ENCODE measurements at places on chromosomes 12 and 14.

GRCh38 chr14:24388474-24389179 is 10.2 kb upstream of the NYNRIN start:
- no peak for DNase-seq

GRCh38 chr12:71636704-71637115 is 26.9 kb downstream of the ZFC3H1 start:
- DNase-seq = no peak

- no peak for DNase-seq
Measured at GRCh38 chr12:60100160-60100559, 504.3 kb downstream of the SLC16A7 start.

GRCh38 chr12:23756416-23756815 is 193.1 kb downstream of the SOX5 start:
- DNase-seq = no peak

DNA sequence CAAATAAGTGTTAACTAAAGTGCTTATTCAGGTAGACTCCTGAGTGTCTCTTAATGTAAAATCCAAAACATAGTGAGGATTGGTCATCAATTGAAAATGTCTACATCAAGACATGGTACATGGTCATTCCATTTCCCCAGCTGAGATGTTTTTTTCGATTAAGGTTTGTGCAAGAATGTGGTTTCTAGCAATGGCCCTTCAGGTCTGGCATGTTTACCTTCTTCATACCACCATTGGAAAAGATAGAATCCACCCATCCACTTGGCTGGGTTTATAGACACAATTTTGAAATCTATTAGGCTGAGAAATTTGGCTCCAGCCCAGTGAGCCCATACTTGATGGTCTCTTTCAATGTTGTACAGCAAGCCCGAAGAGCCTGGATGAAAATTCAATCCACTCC is 145.9 kb downstream of the ANO4 start:
- no peak for DNase-seq

- DNase-seq = no peak
Measured at GRCh38 chr12:19992311-19992710, 376.0 kb upstream of the PDE3A start.

DNA sequence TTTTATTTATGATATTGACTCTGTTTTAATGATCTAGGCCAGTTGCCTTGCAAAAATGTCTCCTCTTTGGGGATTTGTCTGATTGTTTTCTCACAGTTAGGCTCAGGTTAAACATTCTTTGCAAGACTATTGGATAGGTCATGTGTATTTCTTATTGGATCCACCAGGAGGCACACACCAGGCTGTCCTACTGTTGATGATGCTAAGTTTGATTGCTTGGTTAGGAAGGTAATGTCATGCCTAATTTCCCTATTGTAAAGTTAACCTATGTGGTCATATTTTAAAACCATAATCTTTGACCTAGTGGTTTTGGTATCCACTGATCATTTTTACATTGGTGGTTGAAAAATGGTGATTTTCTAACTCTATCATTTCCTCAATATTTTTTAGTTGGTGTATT is 137.1 kb downstream of the BRMS1L start:
- no peak for DNase-seq

GRCh38 chr12:6959058-6959804 is 8.1 kb downstream of the PTPN6 start:
- peak; percentile 57 for DNase-seq

GRCh38 chr12:76546889-76547288 is 12.7 kb downstream of the OSBPL8 start:
- no peak for DNase-seq

DNA sequence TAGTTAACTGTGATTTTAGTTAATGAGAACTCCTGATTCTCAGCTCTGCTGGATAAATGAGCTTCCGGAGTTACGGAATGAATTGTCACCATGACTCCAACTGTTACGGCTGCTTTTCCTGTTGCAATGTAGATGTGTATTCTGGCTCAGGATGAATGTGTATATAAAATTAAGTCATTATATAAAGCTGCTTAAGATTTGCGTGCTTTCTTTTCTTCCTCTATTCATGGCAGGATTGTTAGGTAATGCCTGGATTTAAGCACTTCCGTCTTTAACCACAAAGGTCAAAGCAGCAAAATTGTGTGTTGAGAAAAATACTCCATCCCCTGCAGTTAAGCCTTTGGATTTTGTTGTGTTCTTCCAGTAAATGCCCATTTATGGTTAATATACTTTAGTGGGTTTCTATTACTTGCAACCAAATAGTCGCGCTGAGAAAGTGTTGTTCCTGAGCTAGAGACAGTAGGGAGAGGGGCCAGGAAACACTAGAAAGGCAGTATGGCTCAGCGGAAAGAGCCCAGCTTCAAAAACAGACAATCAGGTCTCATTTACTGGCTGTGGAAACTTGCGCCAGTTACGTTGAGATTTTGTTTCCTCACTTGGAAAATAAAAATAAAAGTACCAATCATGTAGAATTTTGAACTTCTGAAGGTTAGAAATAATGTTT is 9.4 kb upstream of the CCDC175 start:
- no peak for DNase-seq

GRCh38 chr12:85831327-85831990 is 4.8 kb downstream of the RASSF9 start:
- DNase-seq = no peak

DNA sequence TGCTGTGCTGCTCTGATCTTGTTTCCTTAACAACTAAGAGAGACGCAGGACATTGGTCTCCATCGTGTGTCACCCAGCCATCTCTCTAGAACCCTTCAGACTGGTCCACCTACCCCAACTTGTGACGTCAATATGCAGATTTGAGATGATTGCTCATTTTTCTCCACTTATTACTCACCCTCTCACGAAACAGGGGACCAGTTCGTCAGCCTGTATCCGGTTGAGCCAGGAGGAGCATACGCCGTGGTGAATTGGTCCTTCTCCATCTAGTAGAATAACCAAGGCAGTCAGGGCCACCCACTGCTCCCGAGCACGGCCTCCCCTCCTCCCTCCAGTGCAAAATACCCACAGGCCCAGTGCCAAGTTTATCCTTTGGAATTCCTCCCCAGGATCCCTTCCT is 36.2 kb upstream of the FBXO21 start:
- DNase-seq = no peak

- DNase-seq = no peak
Measured at GRCh38 chr12:32757157-32757556, 1.5 kb upstream of the YARS2 start.

DNA sequence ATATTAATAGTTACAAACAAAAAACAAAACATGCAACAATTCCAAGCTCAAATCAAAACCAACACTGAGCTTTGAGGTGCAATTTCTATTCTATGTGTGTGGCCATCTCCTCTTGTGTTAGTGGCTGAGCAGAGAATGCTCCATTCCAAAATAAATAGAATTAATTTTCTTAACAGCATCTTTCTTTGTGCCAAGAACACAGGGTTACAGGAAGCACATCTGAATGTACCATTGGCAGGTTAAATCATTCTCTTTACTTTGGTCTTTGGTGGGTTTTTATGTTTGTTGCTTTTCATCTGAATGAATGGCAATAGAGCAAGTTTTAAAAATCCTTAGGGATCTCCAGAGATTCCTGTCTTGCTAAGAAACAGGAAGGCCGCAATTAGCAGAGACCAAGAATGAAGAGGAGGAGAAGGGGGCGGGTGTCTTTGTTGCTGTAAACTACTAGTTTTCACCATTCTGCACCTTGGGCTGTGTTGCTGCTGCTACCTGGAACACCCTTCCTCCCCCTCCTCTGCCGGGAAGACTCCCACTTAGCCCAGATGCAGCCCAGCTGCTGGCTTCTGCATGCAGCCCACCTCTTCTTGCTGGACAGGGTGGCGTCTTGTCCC is 165.0 kb downstream of the RGS6 start:
- no peak for DNase-seq

GRCh38 chr12:81389550-81390099 is 311.7 kb downstream of the ACSS3 start:
- DNase-seq = no peak
